Activated naive CD8-positive, alpha-beta T cell treated with anti-CD3 and anti-CD28 coated beads, Interleukin-2, amount 50 U/mL, for 16 hours (primary cell): ENCODE measurements at places on chromosomes 3 and 15.

DNA sequence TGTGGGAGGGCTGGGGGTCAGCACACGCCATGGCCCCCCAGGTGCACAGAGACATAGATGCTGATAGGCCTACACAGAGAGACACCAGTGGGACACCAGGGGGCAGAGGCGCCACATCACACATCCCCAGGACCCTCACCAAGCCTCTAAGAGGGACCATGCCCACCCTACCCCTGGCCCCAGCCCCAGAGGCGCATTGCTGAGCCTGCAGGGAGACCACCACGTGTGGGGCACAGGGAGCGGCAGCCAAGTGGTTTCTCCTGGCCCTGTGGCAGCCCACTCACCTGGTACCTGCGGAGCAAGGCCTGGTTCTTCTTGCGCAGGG lies 1.2 kb downstream of the CCDC9B start:
- DNase-seq: no peak

DNA sequence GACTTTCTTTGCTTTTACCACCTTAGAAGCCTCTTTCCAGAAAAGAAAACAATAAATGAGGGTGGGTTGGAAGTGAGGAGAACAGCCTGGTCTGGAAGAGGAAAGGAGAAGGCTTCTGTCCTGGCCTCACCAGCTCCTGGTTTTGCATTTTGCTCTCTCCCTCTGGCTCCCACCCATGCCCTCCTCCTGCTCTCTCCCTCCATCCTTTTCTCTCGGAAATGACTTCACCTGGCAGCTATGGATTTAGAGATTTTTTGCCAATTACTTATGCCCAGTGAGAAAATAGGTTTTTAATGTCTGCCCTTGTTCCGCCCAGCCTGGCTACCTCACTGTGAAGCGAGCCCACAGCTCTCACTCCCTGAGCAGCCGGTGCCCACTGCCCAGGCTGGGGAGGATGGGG lies 77.9 kb upstream of the NTRK3 start:
- DNase-seq: no peak

- DNase-seq: no peak
Measured at GRCh38 chr15:94596707-94597106, 365.3 kb downstream of the MCTP2 start.

GRCh38 chr15:58307313-58307961 lies 124.4 kb upstream of the LIPC start:
- DNase-seq: no peak

DNA sequence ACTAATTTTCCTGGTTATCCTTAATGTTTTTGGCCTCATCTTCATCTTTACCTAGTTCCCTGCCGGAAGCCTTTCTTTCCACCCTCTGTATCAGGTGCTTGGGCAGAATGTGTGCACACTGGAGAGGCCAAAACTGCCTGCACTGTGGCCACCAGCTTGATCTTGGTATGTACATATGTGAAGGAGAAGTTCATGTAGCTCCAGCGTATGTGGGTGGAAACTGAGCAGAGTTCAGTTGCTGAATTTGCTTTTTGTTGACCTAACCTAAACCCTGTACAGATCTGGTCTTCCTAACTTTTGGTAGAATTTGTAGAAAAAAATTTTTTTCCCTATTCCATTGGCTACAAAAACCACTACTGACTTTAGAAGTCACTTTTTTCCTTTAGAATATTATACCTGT lies 65.9 kb upstream of the IGSF10 start:
- DNase-seq: no peak

DNA sequence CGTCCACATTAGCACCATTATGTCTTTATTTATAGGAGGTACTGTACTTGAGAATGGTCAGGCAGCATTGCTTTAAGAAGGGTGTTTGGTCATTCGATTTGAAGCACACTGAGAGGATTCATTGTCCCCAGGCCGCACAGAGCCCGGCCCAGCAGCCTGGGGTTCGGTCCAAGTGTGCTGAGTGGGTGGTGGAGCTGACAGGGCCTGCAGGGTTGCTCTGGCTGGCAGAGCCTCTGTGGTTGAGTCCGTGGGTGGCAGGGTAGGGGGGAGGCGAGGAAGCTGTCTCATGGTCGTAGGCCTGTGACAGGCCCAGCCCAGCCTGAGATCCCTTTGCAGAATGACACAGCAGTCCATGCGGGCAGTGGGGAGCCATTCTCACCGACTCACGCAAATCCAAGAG lies 227.7 kb upstream of the TOPAZ1 start:
- DNase-seq: no peak

DNA sequence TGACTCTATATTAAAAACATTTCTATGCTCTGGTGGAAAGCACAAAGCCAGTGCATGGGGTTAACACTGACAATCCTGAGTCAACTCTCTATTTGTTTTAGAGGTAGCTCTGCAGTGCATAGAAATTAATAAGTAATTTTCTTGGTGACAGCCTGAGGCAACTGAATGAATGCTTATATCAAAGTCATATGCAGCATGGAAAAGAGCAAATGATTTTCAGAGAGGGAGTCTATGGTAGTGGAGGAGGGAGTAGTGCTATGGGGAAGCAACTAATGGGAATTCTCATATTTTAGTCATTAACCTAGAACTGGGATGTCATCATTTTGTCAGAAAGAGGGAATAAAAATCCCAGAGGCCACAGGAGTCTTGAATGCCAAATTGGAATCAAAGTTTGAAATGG lies 99.1 kb downstream of the CLSTN2 start:
- DNase-seq: no peak

DNA sequence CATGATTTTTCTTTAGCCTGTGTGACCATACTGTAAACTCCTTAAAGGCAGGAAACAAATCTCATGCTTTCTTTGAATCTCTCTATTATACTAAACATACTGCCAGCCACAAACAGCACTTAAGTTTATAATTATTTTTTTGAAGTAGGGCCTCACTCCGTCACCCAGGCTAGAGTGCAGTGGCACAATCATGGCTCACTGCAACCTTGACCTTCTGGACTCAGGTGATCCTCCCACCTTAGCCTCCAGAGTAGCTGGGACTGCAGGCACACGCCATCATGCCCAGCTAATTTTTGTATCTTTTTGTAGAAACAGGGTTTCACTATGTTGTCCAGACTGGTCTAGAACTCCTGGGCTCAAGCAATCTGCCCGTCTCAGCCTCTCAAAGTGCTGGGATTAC lies 14.5 kb upstream of the SLITRK3 start:
- no peak for DNase-seq

DNA sequence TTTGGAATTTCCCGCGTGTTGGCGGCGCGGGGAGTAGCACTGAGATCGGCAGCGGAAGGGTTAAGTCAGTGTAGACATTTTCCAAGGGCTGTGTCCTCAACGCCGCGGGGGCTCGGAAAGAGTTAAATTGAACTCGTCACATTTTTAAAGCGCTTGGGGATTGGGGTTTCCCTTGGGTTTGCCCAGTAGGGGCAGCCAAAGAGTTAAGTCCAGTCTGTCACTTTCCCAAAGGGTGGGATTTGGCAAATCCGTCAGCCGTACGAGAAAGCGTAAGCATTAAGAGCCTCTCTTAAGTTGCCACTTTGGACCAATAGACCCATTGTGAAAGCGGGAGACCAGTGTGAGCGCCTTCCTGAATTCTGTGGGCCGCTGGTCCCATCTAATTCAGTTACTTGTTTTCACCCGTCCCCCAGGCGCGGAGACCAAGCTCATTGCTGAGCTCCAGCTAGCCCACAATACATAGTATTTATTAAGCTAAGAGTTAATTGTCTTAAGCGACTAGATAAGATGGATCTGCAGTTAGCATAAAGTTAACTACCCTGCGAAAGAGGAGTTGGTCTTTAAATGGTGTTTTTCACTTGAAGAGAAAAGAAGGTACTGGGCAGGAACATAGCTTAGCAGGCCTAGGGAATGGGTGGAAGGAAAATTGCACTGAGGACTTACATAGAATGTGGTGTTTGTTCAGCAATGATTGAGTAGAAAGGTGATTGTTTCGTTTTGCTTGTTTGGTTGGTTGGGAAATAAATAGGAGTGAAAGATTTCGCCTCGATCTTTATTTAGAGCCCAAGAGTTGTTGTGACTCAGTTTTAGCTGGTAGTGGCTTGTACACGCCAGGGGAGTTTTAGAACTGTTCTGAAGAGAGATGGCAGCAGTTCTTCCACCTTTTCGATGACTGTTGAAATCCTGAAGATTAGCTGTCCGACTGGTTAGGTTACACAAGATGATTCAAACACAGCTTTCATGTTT lies 932 bp downstream of the ARL8B start:
- DNase-seq: peak; percentile 1

DNA sequence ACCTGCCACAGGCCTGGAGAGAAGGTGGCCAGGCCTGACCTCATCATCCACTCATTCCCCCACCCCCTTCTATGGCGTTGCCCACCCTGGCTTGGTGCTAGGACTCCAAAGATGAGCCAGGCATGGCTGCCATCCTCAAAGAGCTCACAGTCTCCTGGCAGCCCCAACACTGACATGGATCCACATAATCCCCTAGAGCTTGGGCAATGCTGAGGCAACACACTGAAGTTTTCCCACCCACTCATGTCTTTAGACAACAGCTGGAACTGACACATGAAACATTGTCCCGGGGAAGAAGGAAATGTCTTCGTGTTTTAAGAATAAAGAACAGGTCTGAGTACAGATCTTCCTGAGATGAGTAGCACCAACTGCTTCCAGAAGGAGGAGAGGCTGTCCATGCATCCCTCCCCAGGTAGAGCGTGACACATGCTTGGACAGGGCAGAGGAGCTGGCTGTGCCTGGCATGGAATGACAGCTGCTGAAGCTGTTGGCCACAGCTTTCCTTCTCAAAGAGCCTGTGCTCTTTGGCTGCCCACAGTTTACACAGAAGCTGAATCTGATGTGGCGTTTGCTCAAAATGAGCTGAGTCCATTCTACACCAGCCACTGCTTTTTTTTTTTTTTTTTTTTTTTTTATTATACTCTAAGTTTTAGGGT lies 70.1 kb downstream of the HOMER2 start:
- no peak for DNase-seq

- no peak for DNase-seq
Measured at GRCh38 chr15:78880242-78880533, 7.5 kb downstream of the MORF4L1 start.
